ENCODE measurements at places on chromosomes 16 and 17.

DNA sequence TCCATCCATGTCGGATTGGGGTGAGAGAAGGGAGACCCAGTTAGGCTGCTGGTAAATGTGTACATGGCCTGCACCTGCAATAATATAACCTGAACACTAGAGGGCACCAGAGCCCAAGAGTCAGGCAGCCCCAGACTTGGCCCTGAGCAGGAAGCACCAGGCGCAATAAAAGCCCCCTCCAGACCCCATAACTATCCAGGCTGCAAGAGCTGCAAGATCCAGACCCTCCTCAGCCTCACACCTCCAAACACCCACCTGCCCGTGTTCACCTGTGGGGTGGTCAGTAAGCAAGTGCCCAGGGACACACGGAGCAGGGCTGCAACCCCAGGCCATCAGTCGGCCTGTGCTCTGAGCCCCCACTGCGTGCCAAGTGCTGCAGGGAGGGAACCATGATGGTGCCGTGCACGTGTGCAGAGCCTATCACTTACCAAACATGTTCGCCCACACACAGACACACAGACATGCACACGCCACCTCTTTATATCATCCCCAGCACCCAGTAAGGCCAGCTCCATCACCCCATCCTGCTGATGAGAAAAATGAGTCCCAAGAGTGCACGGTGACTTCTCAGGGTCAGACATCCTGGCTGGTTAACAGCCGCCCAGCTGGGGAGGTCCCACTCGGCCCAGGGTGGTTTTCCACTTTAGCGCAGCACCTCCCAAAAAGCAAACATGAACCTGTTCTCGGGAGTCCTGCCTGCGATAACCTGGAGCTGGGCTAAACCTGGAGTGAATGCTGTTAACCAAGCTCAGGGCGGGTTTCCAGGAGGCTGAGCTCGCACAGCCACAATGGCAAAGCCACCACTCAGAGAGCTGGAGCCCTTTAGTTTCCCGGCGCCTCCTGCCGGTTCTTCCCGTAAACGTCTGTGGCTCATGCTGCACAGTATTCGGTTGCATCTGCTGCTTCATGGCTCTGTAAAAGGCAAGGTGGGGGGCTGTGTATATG, 439.8 kb downstream of the SOX9 start:
- DNase-seq: no peak

GRCh38 chr17:57341611-57342540, 85.6 kb downstream of the MSI2 start:
- no peak for DNase-seq

DNA sequence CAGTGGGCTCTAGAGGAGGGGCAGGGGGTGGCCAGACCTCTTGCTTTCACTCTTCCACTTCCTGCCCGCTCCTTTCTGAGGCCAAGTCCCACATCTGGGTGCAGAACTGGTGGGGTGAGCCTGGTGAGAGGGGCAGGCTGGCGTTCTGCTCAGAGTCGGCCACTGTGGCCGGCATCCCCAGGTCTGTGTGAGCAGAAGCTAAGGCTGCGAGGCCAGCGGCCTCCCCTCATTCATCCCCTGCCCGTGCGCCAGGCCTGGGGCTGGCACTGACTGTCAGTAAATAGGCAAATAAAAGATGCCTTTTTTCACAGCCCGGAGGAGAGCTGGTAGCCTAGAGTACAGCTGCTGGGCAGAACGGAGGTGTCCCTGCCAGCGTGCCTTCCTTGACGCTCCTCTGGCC, 1.2 kb downstream of the DEF8 start:
- no peak for DNase-seq

GRCh38 chr16:84547546-84548061, 43.1 kb upstream of the MEAK7 start:
- DNase-seq: no peak

DNA sequence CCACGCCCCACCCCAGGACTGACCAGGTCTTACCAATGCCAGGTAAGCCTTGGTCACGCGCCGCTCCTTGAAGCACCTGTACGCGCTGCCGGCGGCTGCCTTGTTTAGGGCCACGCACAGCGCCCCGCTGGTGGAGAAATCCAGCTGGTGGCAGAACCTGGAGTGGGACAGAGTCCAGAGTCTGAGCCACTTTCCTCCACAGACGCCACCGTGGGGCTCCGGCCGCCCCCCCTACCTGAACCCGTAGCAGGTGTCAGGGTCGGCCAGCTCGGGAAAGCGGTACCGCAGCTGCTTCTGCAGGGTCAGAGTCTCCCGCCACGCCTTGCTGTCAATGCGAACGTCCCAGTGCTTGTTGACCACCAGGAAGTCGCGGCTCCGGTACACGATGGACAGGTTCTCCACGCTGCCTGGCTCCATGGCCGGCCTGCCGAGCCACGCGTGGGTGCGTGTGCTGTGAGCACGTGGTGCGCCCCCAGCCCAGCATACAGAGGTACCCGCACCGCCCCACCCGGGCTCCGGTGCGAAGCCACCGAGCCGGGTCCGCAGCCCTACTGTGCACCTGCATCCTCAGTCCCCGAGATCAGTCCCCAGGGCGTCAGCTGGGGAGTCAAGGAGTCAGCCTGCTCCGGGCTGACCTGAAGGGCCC, 737 bp downstream of the RPUSD1 start:
- DNase-seq: no peak
